OCI-M1 (cell line): ENCODE measurements at places on chromosomes 12 and 14.
A peak's percentile ranks its signal among the peaks of the same experiment; 100 is the strongest.

DNA sequence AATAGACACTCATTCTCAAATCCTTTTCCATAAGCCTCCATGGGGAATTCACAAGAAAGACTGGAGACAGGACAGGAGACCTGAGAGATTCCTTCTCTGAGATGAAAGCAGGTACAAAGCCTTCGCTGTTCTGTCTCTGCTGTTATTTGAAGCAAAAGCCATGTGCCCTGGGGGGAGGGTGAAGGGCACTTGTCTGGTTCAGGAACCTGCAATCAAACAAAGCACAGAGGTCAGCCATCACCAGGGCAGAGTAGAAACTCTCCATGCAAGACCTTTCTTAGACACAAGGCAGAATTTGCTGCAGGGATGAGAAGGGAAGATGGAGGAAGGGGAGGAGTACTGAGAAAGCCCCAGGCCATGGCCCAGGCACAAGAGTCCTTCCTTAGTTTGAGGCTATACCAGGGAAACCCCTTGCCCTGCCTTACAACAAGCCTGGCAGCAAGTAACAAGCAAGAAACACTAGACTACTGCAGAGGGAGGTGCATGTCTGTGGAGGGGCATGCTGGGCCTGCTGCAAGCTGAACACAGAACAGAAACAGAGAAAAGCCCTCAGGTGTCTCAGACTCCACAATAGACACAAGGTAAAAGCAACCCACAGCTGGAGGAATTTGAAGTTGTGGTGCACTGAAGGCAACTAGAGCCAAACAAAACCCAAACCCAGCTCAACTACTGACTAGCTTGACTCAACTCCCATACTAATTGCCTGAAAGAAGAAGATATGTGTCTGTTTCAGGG is 7.8 kb upstream of the ART4 start:
- DNase-seq = no peak

DNA sequence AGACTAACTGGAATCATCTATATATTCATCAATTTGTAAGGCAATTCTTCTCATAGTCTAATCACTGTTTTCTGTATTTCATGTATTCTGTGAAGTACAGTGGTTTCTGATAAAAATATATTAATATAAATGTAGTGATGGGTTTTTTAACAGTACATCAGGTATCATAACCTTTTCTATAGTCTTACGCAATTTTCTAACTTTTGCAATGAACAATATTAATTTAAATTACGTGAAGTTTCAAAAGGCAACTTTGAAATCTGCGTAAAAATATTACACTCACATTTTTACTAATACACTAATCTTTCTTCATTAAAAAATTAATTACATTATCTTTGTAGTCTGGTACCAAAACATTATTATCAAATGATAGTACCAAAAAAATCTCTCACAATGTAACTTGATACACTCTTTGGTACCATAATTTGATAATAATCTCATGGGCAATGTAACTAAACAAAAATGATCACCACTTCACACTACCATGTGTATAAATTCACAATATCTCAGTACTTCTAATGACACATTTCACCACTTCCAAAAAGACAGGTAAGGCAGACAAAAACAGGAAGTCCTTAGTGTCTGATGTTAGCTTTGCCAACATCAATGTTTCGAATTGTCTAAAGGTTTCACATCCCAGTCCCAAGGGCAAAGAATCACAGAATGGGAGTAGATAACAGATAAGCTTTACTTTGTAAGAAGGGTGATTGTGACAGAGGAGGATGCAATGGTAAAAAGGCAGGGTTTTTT is 8.7 kb downstream of the DNAI7 start:
- no peak for DNase-seq

GRCh38 chr12:92278378-92278828 is 132.8 kb upstream of the BTG1 start:
- DNase-seq = peak; percentile 3

DNA sequence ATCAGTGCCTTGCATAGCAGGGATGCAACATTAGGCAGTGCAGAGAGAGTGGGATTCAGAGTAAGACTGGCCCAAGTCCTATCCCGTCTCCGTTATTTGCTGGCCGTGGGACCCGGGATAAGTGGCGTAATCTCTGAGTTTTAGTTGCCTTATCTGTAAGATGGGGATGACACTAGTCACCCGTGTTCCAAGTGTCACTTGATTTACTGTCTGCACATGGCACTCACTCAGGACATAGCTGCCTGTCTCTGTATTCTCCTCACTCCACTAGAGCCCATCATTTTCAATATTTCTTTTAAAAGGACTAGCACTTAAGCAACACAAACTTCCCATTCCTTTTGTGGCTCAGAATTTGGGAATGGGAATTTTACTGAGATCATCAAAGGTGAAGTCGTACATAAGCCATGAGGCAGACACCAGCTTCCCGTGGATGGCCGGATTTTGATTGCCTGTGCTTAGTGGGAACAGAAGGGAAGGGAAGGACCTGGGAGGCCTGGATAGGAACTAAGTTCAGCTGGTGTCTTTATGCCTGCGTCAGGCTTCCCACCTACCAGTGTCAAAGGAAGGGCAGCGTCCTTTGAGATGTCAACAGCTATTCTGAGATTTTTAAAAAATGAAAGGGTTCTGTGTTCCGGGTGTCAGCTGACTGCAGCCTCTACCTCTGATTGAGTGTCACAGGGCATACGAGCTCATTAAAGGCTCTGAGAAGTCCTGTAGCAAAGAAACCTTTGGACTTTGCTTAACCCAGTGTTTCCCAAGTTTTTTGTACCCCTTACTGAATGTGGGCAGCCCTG is 361.4 kb downstream of the CACNA1C start:
- DNase-seq = no peak

DNA sequence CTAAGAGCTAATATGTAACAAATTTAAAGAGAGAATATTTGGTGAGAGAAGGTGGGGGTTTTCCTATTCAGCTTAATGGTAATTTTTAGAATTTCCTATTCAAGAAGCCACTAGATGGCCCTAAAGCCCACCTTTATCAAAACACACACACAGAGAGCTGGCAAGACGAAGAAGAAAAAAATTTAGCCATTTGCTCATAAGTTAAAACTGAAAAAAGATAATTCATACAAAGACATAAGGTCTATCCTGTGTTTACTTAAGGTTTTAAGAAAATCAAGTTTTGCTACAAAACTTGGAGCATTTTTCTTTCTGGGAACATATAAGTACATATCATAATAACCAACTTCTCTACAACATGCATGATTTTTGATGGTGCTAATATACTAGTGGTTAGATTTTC is 46.8 kb upstream of the PCED1B start:
- DNase-seq = peak; percentile 87

DNA sequence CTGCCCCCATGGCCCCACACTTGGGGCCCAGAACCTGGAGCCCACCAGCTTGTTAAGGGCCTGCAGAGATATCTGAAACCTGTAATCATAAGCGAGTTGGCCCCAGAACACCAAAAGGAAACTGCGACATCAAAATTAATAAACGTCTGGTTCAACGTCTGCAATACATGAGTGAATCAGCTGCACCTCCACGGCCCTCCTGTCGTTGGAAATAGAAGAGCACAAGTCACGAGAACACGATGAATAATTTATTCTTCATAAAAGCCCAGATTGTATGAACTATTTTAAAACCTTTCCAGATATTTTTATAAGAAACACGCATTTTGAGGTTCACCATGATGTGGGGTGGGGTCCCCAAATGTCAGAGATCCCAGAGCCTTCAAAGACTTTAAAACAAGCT is 9.7 kb upstream of the CMKLR1 start:
- no peak for DNase-seq

- no peak for DNase-seq
These were observed 68.7 kb downstream of the STON2 start for GRCh38 chr14:81331229-81332021.

DNA sequence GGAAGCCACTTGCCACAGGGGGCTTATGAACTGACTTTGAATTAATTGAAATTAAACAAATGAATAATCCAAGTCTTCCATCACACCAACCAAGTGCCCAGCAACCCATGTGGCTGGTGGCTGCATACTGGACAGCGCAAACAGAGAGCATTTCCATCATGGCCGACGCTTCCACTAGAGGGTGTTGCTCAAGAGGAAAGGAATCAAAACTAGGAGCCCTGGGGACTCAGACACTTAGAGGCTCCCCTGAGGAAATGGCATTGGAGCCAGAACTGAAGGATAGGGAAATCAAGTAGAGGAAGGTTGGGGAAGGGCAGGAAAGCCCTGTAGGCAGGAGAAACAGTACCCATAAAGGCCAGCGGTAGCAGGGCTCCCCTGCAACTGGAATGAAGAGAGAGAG is 50.6 kb upstream of the NUAK1 start:
- no peak for DNase-seq

- no peak for DNase-seq
These were observed 3.5 kb upstream of the ASPG start for GRCh38 chr14:104081951-104082464.

GRCh38 chr12:89655841-89656240 is 52.8 kb downstream of the ATP2B1 start:
- DNase-seq = no peak

DNA sequence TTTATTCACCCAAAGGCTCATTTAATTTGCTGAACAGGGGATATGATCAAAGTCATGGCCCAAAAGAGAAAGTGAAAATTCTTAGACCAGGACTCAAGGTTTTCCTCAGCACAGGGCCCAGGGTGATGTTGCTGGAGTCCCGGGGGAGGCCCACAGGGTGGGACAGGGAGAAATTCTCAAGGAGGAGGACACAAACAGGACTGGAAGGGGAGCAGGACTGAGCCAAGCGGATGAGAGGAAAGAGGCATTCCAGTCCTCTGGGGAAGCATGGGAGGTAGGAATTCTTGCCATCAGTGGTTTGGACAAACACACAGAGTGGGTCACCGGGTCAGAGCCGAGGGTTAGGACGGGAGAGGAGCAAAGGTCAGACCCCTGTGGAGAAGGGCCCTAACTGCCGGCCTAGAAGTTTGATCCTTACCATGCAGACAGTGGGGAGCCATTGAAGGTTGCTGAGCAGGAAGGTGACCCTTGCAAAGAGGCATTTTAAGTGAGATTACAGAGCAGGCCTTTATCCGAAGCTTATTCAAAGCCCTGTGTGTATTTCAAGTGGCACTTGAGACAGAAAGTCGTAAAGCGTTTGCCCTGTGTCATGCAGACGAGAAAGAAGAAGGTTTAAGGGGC is 68.4 kb upstream of the PTGR2 start:
- peak; percentile 37 for DNase-seq

DNA sequence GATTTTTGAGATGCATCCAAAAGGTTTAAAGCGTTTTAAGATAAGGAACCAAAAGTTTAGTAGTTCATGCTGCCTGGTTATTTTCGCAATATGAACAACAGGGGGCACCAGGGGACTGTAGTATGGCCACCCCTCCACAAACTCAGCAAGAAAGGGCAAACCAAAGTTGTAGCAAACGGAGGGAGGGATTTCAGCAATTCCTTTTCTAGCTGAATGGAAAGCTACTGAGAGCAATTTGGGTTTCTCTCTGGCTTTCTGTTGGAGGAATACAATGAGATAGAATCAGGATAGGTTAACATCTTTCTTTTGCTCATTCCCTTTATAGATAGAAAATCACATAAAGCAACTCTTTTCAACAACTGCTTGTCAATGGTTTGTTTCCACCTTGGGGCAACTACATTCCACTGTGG is 62.5 kb downstream of the DRAM1 start:
- peak; percentile 87 for DNase-seq

GRCh38 chr14:89746654-89747053 is 207.9 kb downstream of the EFCAB11 start:
- no peak for DNase-seq

- DNase-seq = no peak
These were observed 814.9 kb downstream of the LRFN5 start for GRCh38 chr14:42421377-42422078.

DNA sequence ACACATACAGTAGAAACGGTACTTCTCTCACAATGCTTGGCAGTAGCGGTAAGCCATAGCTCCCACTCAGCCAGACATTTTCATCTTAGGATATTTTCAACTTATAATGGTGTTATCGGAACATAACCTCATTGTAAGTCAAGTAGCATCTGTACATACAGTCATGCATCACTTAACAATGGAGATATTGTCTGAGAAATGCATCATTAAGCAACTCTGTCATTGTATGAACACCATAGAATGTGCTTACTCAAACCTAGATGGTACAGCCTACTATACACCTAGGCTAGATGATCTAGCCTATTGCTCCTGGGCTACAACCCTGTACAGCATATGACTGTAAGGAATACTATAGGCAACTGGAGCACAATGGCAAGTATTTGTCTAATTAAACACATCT is 40.8 kb downstream of the RPS6KA5 start:
- no peak for DNase-seq

- peak; percentile 61 for DNase-seq
These were observed 320.2 kb downstream of the GRIN2B start for GRCh38 chr12:13661005-13661887.

GRCh38 chr12:6822426-6823135 is 960 bp downstream of the GPR162 start:
- no peak for DNase-seq

DNA sequence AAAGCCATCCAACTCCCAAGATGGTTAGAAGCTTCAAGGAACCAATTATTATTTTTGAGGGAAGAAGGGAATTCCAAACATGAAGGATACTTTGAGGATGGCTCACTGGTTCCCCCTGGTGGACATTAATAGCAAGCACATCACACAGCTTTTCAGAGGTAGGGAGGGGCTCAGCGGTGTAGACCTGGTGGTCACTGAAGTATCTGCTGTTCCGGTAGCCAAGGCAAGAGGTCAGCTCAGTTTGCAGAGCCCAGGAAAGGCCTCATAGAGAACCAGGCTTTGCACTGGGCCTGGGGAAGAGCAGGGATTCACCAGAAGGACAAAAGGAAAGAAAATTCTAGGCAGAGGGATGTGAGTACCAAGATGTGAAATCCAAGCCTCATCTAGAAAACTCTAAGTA is 118.7 kb downstream of the KSR2 start:
- peak; percentile 25 for DNase-seq

DNA sequence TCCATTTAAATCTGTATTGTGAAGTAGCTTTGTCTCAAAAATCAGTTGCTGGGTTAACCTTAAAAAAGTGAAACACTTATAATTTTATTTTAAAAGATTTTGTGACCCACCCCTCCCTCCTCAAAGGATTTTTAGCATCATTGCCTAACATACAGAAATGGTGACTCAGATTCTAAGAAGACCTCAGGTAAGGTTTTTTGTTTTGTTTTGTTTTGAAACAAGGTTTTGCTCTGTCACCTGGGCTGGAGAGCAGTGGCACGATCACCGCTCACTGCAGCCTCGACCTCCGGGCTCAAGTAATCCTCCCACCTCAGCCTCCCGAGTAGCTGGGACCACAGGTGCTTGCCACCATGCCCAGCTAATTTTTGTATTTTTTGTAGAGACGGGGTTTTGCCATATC is 74.2 kb downstream of the GNS start:
- no peak for DNase-seq

- DNase-seq = no peak
These were observed 143.7 kb upstream of the FRMD6 start for GRCh38 chr14:51507906-51508511.
